Daoy (cell line): ENCODE measurements at places on chromosomes 1 and 21. TPM values are rescaled to one million over a fixed set of nuclear protein-coding genes. Genes with fewer than 3 reads are reported as not detected.

DNA sequence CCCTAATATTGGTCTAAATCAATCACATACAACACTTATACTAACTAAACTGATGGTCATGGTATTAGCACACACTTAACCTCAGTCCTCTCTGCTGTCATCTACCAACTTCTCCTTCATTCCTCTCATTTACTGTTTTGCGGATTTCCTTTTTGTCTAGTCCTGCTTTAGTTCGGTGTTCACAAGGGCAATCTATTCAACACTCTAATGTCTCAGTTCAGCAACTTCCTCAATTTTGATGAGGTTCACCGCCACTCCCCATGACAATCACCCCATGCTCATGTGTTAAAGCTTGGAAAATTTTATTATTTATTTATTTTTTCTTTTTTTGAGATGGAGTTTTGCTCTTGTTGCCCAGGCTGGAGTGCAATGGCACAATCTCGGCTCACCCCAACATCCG, 301.1 kb downstream of the PTPRC start:
- DNase-seq, result no peak

- peak; percentile 72 for DNase-seq
Observed at GRCh38 chr1:76073481-76073880, 1.1 kb upstream of the ST6GALNAC3 start.

DNA sequence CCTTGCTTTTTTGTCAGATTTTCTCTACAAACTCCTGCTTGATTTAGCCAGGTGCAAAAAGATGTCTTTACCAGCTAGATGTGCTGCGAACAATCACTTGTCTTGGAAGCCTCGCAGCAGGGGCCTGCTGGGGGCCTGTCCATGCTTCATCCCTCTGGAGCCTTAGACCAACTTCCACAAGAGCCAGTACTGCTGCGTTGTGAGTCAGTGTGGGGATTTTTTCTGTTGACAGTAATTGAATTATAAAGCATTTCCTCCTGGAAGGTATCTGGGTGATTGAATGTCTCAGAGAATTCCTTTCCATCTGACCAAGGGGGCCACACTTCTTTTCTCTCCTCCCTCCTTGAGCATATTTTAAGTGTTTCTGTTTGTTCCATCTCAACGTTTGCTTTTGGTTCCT, 40.4 kb upstream of the LDLRAP1 start:
- DNase-seq, result peak; percentile 55

GRCh38 chr1:30569384-30569783, 154.0 kb downstream of the MATN1 start:
- DNase-seq, result no peak

Gene PDC
- not detected in 2 replicates for total RNA-seq

DNA sequence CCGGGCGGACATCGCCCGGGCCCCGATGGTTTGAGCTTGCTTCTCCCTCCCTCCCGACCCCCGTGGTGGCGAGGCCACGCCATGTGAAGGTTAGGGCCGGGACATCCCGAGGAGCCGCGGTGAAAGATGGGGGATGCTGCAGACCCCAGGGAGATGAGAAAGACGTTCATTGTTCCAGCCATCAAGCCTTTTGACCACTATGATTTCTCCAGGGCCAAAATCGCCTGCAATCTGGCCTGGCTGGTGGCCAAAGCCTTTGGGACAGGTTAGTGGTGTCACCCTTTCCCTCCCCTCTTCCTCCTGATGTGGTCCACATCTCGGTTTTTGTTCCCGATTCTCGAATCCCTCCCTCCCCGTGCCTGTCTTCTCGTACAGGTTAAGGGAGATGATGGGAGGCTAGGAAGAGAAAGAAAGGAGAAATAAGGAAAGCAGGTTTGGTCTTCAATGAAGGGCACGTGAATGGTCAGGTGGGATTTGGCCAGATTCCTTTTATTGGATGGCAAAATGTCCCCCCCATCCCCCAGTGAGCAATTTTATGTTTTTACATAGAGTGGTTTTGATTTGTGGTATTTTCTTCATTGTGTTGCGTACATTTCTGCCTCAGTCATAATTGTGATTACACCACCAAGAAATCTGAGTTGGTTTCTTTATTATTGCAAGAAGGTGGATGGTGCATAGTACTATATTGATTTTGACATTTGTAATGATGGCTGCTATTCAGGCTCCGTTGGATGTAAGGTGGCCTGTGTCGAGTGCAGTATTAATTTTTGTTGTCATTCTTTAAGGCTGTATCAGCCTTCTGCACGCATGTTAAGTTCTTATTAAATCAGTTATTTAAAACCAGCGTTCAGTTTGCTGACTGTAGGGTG, 1.2 kb downstream of the CAMSAP2 start:
- no peak for DNase-seq
